Stimulated activated CD8-positive, alpha-beta memory T cell treated with anti-CD3 and anti-CD28 coated beads, Interleukin-4, amount 100 ng/mL, for 4 hours (primary cell): ENCODE measurements at places on chromosomes 1 and 21.

GRCh38 chr1:151593730-151594129, 18.1 kb upstream of the SNX27 start:
- DNase-seq, result no peak

GRCh38 chr1:93221913-93222312, 41.4 kb downstream of the CCDC18 start:
- no peak for DNase-seq

GRCh38 chr21:41827951-41828883, 50.9 kb downstream of the PRDM15 start:
- no peak for DNase-seq

GRCh38 chr1:215081661-215082531, 641 bp upstream of the KCNK2 start:
- no peak for DNase-seq

DNA sequence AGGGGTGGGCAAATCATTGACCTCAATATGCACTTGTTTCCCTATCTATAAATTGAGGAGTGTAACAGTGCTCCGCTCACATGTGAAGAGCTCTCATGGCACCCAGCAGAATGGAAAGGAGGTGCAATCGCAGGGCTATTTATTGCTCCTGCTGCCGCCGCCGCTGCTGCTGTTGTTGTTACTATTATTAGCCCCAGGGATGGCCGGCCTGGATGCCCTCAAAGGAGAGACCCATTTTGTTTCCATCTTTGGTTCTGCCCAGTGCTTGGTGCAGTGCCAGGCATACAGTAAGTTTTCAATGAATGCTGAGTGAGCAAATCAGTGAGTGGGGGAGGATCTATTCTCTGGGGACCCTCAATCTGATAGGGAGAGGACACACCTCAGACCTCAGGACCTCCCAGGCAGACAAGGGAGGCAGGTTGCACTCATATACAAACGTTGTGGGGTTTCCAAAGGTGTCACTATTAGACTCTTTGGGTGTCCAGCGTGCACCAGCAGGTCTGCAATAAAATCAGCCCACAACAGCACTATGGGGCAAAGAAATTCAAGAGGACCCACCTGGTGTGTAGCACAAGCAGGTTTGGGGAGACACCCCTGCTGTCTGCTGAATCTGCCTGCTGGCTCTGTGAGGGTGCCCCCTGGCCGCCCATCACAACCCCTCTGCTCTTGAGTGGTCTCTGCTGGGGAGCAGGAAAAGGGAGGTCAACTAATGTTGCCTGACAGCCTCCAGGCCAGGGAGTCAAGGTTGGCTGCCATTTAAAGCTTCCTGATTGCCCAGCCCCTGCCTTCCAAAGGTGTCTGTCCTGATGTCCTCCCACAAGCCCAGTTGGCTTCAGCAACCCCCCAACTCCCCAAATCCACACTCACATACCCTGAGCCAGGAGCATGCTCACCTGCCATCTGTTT, 136.3 kb downstream of the ACTL8 start:
- no peak for DNase-seq

GRCh38 chr1:3249231-3249630, 180.2 kb downstream of the PRDM16 start:
- no peak for DNase-seq

DNA sequence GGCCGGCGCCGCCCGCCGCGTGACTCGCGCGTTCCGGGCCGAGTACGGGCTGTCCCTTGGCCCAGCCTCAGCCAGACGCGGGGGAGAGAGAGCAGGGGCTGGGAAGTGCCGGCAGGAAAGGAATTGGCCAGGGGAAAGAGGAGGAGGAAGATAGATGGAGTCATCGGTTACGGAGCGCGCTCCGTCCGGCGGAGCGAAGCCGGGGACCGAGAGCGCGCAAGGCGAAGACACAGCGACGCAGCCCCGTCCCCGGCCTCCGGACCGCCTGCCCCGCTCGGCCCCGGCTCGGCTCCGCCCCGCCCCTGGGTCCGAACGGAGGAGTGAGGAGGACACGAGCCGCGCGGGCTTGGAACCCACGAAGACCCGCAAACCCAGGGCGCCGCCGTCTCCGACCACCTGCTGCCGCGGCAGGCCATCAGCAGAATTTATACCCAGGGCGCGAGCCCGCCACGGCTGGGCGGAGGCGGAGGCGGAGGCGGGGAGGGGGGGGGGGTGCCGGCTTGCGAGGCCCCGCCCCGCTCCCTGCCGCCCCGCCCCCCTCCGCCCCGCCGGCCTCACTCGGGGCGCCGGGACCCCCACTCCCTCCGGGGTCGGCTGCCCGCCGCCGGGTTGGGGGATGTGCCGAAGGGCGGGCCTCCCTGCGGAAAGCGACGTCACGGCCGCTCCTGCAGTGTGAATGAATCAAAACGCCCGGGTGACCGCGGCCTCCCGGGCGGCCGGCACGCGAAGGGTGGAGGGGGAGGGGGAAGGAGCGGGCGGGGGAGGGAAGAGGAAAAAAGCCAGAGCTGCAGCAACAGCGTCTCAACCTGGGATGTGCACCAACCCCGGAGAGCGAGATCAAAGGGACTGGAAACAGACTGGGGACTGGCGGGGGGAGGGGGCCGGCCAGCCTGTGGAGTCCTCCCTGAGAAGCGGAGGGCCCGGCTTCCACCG, at the start of gene LHX4:
Gene LHX4, plus strand, starts transcription at position 782 of the 933 bp plus-strand sequence. CDS start 266 bp downstream, outside the sequence.
- no peak for DNase-seq

GRCh38 chr1:207191061-207191460, 87.0 kb downstream of the C4BPA start:
- no peak for DNase-seq

- DNase-seq, result peak; percentile 17
Measured at GRCh38 chr1:155127105-155127966, at the start of gene EFNA1. Gene EFNA1 (plus strand): TSS chr1:155127876. CDS start chr1:155127978, 102 bp downstream.

DNA sequence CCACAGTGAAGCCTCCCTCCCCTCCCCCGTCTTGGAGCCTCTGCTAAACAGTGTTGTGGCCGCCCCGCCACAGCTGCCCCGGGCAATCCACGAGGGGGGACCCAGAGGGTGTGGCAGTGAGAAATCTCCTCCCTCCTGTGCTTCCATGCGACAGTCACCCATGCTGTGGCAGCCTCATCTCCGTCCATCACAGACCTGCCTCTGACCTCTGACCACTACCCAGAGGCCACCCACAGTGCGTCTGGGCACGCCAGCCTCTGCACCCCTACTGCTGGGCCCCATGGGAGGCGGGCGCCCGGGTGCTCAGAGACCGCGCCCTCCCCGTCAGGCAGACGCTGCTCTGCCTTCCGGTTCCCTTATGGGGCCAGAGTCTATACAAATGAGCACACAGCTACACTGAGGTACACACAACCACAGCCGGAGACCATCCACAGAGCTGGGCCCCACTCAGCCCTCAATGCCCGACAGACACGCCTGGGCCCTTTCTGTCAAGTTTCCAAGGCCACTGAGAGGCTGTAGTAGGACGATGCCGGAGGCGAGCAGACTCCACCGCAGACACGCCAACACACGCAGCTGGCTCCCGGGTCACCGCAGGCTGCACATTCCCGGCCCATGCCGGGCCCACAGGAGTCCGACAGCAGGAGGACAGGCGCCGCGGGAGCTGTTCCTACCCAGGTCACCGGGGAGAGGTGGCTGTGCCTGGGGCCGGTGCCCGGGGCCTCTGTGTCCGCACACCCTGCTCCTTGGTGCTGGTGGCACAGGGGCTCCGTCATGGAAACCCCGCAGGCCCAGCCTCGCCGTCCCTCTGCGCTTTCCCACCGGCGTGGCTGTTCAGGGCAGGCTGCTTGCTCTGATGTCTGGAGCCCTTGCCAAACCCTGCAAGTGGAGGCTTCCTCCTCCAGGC, 23.9 kb upstream of the TMEM52 start:
- no peak for DNase-seq

DNA sequence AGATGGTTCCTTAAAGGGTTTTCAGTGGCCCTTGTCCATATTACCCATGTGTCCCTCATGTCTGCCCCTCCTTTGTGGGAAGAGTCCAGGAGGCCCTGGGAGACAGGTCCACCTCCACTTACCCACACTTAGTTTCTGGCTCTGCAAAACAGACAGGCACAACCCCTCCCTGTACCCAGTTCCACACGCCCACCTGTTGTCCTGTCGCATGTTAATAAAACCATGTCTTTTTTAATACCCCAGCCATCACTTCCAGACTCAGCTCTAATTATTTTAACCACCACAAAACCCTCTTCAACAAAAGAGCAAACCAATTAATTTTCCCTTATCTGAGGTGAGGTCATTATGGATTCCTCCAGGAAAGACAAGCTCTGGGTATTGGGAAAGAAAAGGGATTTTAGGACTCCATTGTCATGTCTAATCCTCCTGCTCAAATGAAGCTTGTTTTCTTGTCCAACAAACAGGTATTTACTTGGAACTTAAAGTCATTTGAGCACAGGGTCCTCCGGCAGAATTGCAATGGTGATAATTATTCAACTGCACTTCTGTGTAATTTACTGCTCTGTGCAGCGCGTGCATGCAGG, 68.9 kb downstream of the CCDC185 start:
- DNase-seq, result no peak

DNA sequence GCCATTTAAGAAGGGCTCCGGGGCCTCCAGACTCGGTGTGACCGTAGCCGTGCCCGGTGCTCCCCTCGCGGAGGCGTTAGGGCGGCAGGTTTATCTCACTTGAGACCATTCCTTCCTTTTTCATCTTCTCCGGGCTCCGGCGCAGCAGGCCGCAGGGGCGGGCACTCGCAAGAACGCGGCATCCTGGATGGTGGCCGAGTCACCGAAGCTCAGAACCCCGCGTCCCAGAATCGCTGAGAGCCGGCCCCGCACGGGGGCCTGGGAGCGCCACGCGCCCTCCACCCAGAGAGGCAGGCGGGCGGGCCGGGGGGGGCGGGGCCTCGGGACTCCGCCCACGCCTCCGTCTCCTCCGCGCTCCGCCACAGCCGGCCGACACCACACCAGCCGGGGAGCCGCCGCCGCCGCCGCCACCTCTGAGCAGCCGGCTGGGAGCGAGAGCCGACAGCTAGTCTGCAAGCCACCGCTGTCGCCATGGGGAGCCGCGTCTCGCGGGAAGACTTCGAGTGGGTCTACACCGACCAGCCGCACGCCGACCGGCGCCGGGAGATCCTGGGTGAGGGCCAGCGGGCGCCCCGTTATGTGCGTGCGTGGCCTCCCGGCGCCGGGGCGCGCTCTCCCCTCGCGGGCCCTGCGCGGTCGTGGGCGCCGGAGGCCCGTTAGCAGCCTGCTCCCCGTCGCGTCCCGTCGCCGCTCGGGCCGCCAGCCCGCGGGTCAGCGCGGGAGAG, at the start of gene DEGS1:
Gene DEGS1, plus strand, starts transcription at position 375 of the 725 bp plus-strand sequence. Its CDS starts 97 bp downstream, at position 472.
- DNase-seq, result peak; percentile 63

GRCh38 chr1:91790392-91790791, 95.6 kb downstream of the TGFBR3 start:
- DNase-seq, result no peak

GRCh38 chr1:213982289-213982671, 5.5 kb upstream of the PROX1 start:
- DNase-seq, result no peak

- DNase-seq, result no peak
Measured at GRCh38 chr1:38839363-38839762, 20.2 kb downstream of the RRAGC start.

GRCh38 chr21:42525029-42525581, 11.5 kb downstream of the SLC37A1 start:
- no peak for DNase-seq

- no peak for DNase-seq
Measured at GRCh38 chr1:63261736-63262458, 60.5 kb upstream of the FOXD3 start.

GRCh38 chr1:175268720-175269119, 76.1 kb upstream of the KIAA0040 start:
- no peak for DNase-seq

DNA sequence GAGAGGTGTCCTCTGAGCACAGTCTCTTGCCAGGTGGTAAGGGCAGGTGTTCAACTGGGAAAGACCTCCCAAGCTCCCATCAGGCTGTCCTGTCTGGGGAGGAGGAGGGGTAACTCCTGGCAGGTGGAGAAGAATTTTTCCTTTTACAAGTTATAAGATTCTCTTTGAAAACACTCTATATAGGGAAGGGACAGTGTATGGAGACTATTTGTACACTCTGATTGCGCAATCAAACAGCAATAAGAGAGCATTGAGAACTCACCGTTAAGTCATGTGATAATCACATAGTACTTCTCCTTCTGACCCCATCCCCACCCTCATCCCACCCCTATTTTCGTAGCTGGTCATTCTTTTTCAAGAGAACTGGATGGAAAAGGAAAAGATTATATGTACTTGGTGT, 179.3 kb upstream of the ZNF644 start:
- DNase-seq, result no peak

GRCh38 chr1:7550981-7551380, 220.1 kb upstream of the VAMP3 start:
- DNase-seq, result no peak

DNA sequence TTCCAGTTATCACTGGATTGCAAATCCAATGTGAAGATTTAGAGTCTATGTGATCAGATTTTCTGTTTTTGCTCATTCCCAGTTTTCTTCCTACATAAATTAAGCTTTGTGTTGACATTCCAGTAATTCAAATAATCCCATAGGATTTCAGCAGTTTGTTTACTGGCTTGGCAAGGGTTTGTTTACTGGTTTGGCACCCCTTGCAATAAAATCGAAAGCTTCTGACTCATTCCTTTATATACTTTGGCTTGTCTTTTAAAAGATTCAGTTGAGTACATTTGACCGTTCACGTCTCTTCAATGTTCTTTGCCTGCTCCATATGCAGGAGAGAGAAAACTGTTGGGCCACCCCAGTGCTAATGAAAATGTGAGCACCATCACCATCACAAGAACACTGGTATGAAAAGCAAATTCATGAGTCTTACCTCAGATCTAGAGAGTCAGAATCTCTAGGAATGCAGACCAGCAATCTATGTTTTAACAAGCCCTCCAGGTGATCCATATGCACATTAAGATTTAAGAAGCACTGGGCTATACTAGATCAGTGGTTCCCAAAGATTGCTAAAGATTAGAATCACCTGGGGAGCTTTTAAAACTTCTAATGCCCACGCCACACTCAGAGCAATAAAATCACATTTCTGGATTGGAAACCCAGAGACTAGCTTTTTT, 32.8 kb downstream of the ZC3H11B start:
- DNase-seq, result no peak

GRCh38 chr1:15703562-15703961, 19.4 kb downstream of the PLEKHM2 start:
- DNase-seq, result no peak

- DNase-seq, result no peak
Measured at GRCh38 chr1:156591181-156591431, 470 bp upstream of the NAXE start.

- no peak for DNase-seq
Measured at GRCh38 chr1:216005916-216006315, 417.3 kb downstream of the USH2A start.

DNA sequence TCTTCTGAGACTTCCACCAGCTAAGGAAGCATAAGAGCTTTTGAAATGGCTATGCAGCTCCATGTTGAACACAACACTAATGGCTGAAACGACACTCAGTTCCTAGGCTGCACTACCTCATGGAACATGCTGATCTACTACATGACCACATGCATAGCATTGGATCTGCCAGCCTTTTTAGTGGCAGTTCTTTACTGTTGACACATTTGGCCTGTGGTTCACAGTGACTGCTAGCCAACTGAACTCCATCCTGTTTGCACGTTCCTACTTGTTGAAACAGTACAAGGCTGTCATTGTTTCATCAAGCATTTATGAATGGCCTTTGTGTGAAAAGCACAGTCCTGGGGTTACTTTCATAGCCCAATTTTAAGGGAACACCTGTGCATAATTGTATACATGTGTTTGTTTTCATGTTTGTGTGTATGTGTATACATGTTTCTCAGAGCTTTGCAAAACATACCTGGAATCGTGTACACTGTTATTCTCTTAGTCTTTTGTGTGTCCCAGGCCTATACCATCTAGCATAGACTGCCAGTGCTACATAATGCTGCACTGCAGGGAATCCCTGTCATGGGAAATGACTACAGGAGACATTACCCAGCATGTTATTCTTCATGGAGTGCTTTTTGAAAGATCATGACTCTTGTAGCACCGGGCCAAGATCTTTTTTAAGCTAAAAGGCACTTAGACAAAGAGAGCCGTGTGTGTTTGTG, 179.6 kb upstream of the ESRRG start:
- DNase-seq, result no peak
